Inflammatory macrophage (primary cell): ENCODE measurements at places on chromosomes 11 and 22.

DNA sequence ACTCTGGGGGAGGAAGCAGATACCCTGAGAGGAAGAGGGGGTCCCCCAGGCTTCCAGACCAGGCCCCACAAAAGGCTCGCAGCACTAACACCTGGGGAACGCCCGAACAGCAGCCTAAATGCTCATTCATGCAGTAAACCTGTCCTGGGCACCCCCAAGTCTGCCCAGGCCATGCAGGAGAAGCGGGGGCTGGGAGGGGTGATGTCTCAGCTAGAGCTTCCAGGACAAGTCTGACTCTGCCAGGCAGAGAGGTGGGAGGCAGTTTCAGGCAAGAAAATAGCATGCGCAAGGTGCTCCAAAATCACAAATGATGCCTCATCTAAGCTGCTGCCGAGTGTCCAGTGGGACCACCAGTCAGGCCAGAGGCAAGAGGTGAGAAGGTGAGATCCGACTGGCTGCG, 14.6 kb downstream of the CABP7 start:
- no peak for DNase-seq

DNA sequence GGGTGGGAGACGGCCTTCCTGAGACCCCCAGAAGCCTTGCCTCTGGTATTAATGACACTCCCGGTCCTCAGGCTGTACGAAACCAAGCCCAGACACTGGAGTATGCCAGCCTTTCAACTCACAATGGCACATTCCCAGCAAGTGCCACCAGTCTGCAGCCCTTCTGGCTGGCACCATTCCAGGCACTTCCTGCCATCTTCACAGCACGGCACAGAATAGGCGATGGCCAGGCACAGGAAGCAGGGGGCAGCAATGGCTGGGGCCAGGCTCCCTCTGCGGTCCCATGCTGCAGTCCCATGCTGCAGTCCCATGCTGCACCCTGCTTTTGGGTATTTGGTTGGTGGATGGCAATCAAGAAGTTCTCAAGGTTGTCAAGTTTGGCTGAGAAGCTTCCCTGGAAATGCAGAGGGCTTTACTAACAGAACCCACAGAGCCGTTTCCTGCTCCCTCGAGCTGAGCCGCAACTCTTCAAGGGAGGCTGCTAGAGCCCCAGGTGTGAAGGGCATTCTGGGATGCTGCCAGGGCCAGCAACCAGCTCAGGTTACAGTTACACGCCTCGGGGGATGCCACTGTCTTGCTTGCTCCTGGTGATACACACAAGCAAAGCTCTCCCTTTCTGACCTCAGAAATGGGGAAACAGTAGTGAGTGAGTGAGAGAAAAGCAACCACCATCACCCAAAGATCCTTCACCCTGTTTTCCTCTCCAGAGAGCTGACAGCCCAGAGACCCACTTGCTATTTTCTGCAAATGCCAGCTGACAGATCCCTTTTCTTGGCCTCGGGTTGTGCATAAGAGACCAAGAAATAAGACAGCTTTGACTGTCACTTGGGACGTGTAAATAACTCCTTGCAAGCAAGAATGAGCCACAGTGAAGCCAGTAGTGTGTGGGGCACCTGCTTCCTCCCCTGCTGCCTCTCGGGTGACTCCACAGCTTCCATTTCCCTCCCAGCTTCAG, 23.9 kb downstream of the LRFN4 start:
- no peak for DNase-seq

GRCh38 chr22:46449116-46449691, 88.2 kb downstream of the CELSR1 start:
- no peak for DNase-seq

DNA sequence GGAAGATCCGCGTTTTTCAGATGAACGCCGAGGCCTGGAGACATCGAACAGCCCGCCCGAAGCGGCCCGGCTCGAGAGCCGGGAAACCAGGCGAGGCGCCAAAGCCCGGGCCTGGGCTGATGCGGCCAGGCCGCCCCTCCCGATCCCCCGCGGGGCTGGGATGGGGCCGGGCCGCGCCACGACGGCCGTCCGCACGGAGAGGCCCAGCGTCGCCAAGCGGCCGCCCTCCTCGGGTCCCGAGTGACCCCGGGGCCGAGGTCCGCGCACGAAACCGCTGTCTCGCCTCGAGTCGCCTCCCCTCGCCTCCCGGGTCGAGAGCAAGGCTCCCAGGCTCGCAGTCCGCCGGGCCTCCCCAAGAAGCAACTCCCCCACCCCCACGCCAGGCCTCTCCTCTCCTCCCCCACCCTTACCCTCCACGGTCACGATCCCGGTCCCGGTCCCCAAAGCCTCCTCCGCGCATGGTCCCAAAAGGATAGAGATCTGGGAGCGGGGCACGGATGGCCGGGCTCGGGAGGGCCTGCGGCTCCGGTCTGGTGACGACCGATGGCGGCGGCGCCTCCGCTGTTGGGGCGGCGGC, 482 bp downstream of the DDX17 start:
- DNase-seq, result peak; percentile 41

DNA sequence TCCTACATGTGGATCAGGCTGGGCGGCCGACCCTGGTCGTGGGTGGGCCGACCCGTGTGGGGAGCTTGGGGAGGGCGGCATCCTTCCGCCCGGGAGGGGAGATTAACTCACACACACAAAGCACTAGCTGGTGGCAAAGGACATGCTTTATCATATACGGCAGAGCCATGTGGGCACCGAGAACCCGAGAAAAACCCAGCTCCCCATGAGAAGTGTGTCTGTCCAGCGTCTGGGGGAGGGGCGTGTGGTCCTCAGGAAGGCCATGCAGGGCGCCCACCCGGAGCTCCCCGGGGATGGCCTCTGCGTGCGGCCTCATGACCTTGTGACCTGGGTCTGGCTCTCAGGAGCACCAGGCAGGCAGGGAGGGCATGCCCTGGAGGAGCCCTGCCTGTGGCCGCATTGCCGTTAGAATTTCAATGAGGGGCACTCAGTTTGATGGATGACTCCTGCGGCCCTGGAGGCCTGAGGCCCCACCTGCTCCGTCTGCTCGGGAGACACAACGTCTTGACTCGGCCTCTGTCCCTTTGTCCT, 39.4 kb upstream of the TOLLIP start:
- no peak for DNase-seq

- DNase-seq, result no peak
Observed at GRCh38 chr11:7964873-7965272, 374 bp downstream of the NLRP10 start.

GRCh38 chr22:22467112-22467511, 41.4 kb downstream of the ZNF280B start:
- no peak for DNase-seq

- DNase-seq, result no peak
Observed at GRCh38 chr11:14132312-14132711, 169.8 kb downstream of the SPON1 start.

GRCh38 chr11:119752946-119753345, 23.9 kb upstream of the NECTIN1 start:
- no peak for DNase-seq

DNA sequence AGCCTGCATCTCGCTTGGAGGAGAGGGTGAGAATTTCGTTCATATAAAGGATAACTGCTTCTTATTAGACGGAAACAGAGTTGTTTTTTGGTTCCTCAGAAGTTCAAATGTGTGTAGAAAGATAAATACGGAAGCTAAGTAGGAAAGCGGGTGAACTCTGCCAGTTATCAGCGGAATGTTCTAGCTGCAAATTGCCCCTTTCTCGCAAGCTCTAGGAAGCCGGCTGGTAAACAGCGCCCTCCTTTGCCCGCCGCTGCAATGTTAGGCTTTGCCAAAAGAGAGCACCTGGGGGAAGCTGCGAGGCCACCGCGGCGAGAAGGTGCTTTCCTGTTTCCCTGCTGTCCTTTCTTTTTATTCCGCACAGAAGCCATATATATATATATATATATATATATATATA, 67.0 kb downstream of the IGLL5 start:
- peak; percentile 54 for DNase-seq

DNA sequence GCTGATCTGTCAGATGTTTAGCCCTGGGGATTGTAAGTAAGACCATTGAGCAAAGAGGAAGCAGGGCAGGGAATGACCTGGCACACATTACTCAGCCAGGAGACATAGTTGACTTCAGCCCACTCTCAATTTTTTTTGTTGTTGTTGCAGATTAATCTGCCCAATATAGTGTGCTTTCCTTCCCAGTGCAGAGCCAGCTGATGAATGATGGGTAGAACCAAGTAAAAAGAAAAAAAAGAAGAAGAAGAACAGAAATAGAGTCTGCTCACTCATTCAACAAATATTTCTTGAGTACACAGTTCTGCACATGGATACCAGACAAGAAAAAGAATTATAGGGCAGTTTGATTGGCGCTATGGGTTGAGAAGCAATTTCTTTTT, 292.7 kb downstream of the ETS1 start:
- peak; percentile 37 for DNase-seq

DNA sequence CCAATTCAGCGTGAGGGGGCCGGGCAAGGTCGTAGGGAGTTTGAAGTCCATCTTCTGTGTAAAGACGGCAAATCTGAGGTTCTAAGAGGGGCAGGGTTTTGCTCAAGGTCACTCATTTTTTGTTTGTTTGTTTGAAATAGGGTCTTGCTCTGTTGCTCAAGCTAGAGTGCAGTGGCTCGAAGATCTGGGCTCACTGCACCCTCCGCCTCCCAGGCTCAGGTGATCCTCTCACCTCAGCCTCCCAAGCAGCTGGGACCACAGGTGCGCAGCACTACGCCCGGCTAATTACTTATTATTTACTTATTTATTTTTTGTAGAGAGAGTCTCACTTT, 355 bp upstream of the AP1B1 start:
- no peak for DNase-seq

DNA sequence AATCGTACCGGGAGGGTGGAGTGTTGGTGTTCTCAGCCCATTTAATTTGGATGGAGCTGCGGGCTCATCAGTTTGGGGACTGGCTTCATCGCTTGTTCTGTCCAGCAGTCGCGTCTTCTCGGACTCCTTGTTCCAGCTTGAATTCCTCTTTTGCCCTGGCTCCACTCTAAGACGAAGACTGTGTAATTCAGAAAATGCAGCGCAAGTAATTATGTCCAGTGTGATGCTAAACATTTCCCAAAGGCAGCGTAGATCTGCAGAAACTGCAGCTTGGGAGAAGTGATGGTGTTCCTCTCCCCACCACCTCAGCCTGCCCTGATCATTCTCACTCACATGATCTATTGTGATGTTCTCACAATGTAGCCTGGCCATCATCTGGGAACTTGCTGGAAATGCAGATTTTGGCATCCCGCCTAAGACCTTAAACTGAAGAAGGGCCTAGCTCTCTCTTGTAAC, 666 bp downstream of the SLC25A18 start:
- DNase-seq, result no peak

GRCh38 chr22:47168900-47169800, 406.7 kb downstream of the TBC1D22A start:
- DNase-seq, result no peak

GRCh38 chr11:122486793-122487495, 168.6 kb upstream of the UBASH3B start:
- no peak for DNase-seq

- DNase-seq, result no peak
Observed at GRCh38 chr11:69234740-69235710, 58.9 kb upstream of the MYEOV start.

DNA sequence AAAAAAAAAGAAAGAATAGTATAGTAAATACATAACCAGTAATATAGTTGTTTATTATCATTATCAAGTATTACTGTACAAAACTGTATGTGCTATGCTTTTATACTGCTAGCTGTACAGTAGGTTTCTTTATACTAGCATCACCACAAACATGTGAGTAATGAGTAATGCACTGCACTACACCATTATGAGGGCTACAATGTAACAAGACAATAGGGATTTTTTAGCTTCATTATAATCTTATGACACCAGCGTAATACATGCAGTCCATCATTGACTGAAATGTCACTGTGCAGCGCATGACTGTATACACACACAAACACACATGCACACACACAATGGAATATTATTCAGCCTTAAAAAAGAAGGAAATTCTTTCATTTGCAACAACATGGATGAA, 111.5 kb upstream of the ZBED5 start:
- peak; percentile 13 for DNase-seq

- no peak for DNase-seq
Observed at GRCh38 chr11:109644152-109644551, 222.2 kb downstream of the C11orf87 start.

GRCh38 chr11:32526760-32527159, 56.9 kb upstream of the EIF3M start:
- no peak for DNase-seq

DNA sequence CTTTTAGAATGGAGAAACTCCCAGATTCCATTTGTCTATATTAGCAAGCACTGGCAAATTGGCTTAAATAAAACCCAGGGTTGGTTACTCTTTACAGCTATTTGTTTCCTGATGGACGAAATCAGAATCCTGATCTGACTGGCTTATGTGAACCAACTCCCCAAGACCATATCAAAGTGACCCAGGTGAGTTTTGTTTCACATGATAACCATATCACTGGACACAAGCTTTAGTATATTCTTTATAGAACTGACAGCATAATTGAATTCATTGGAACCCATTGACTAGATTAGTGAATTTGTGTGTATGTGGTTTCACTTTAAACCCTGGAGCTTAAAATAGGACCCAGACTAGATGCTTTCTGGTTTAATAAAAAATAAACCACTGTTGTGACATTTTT, 39.3 kb downstream of the MCAM start:
- DNase-seq, result no peak

GRCh38 chr11:126281666-126282175, 1.2 kb upstream of the TIRAP start:
- no peak for DNase-seq

- DNase-seq, result peak; percentile 19
Observed at GRCh38 chr11:3971756-3972404, 116.4 kb downstream of the STIM1 start.

- DNase-seq, result no peak
Observed at GRCh38 chr11:76658231-76658630, 12.3 kb downstream of the LRRC32 start.

- no peak for DNase-seq
Observed at GRCh38 chr11:1838426-1839144, at the start of gene TNNI2. Gene TNNI2, plus strand, starts transcription at chr11:1838981. Its CDS starts 716 bp downstream, at chr11:1839697.

DNA sequence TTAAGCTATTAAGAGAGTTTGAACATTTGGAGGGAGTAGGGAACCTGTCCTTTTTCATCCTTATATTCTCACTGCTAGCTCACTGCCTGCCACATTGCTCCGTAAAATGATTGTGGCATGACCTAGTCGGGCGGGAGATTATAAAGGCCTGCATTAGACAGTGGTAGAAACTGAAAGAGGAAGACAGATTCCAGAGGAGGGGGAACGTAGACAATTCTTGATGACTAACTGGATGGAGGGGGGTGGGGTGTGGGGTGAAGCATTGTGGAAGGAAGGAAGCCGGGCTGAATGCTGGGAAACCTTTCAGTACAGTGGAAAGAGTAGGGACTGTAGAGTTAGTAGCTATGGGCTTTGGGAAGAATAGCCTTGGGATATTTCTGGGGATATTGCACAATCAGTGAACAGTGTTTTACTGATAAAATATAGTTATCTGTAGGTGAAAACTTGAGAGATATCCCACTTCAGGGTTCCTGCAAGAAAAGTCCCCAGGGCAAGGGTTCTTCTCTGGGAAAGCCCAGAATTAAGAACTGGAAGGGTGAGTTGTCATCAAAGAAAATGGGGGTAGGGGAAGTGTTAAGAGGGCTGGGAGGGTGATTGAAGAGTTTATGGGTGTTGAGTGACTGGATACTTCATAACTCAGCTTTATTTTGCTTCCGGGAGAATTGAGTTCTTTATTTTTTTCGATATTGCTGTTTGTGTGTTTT, 2.1 kb downstream of the MED15 start:
- peak; percentile 91 for DNase-seq
